Kasumi-1 (cell line): ENCODE measurements at places on chromosomes 3 and 15.

- DNase-seq: peak; percentile 80
Observed at GRCh38 chr15:72783004-72783639, 436 bp downstream of the ADPGK start.

- no peak for DNase-seq
Observed at GRCh38 chr3:114114719-114115118, 58.2 kb downstream of the QTRT2 start.

- no peak for DNase-seq
Observed at GRCh38 chr3:126446791-126447190, 28.9 kb downstream of the ZXDC start.

DNA sequence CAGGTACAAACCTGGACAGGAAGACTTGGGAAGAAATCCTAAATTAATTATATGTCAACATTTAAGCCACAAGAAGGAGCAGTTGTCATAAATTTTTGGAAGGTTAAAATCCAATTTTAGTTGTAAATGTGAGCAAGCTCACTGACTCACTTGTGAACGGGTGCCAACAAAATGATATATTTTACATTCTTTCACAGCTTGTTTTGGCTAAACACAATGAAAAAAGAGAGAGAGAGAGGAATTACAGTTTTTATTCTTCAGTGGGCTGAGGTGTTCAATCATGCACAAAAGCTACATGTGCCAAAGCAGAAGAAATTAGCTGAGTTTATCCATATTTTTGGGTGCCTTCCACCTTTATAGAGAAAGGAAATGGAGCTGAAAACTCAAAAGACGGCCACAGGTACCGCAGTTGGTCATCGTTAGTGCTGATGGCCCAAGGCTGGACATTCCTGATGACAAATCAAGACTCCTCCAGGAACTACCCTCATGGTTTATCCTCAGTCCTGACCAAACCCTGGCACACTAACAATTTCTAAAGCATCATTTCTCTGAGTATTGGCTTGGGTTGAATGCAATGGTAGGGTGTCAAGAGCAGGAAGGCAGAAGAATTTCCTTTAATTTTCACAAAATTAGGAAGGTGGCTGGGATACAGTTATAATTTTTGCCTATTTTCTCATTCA, 37.6 kb upstream of the WNT5A start:
- no peak for DNase-seq

- no peak for DNase-seq
Observed at GRCh38 chr3:147620906-147621305, 211.7 kb downstream of the ZIC1 start.
